ENCODE measurements at places on chromosomes 11 and 22.

DNA sequence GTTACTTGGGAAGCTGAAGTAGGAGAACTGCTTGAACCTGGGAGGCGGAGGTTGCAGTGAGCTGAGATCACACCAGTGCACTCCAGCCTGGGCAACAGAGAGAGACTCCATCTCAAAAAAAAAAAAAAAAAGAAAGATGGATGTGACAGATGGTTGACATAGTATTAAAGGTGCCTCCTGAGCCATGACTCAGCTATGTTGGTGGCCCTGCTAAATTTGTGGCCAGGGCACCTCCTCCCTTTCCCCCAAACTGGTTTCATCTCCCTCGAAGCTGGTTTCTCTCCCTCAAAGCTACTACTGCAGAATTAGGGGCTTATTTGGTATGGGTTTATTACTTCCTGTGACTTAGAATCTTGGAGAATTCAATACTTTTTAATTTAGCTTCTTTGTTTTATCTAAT, 31.5 kb downstream of the SDHD start:
- no peak for DNase-seq

DNA sequence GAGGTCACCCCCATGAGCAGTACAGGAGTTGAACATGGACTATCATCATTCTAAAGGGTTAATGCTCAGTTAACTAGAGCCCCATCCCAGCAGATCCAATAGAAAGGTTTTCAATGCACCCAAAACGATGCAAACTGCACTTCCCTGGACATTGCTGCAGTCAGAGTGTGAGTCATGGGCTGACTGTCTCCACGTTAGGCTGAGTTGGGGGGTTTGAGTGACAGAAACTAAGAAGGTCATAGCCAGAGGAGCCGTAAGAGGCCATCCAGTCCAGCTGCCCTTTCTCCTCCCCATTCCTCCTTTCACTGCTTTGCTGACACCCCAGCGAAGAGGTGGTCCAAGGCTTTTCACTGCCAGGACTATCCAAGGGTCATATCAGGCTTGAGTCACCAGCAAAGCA, 10.5 kb upstream of the OR2AT4 start:
- no peak for DNase-seq

DNA sequence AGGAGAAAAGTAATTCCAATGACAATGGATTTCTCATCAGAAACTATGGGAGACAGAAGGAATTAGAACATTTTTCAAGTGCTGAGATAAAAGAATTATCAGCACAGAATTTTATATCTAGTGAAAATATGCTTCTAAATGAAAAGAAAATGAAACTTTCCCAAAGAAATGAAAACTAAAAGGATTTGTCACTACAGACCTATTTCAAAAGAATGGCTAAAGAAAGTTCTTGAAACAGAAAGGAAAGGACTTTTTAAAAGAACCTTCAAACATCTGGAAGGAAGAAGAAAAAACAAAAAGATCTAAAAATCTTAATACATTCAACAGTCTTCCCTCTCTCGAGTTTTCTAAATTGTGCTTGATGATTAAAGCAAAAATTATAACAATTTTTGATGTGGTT, 255.4 kb downstream of the FAM76B start:
- no peak for DNase-seq

DNA sequence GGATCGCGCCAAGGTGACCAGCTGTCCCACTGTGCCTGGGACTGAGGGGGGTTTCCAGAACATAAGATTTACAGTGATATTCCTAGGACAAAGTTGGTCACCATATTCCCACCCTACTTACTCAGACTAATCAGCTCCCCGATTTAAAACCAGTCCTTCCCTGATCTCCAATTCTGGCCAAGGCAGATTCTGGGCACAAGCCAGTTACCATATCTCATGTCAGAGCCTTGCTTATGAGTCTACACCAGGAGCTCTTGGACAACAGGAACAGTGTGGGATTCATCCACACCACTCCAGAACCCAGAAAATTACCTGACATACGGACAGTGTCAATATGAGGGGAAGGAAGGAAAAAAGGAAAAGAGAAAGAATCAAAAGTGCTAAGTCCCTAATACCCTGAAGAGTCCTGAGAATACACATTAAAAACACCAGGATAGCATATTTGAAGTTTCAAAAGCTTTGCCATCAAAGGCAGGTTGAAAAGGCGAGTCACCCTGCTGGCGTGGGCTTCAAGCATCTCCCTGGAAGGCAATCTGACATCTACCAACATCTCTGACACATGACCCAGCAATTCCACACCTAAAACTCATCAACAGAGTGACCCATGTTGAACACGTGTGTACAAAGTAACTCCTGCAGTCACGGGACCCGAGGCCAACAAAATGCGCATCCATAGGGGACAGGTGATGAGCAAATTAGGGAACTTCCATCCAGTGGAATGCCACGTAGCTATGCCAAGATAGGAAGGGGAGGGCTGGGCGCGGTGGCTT, 8.0 kb upstream of the IL2RB start:
- no peak for DNase-seq

GRCh38 chr11:19658344-19658743, 54.3 kb upstream of the NAV2 start:
- DNase-seq = no peak

DNA sequence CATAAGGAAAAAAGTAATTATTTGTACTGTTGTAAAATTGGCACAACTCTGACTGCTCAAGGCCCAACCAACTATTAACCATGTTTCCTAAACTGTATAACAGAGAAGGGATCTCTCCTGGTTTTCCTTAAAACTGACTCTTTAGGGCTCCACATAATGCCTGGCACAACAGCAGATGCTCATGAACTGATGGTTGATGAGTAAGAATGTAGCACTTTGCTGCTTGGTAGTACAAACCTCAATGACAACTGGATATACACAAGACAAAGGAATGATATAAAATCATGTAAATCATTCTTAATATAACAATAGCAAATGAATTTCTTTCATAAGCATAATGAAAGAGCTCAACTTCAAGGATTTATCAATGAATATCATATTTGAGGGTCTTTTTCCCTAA, 11.7 kb downstream of the MSANTD2 start:
- no peak for DNase-seq

DNA sequence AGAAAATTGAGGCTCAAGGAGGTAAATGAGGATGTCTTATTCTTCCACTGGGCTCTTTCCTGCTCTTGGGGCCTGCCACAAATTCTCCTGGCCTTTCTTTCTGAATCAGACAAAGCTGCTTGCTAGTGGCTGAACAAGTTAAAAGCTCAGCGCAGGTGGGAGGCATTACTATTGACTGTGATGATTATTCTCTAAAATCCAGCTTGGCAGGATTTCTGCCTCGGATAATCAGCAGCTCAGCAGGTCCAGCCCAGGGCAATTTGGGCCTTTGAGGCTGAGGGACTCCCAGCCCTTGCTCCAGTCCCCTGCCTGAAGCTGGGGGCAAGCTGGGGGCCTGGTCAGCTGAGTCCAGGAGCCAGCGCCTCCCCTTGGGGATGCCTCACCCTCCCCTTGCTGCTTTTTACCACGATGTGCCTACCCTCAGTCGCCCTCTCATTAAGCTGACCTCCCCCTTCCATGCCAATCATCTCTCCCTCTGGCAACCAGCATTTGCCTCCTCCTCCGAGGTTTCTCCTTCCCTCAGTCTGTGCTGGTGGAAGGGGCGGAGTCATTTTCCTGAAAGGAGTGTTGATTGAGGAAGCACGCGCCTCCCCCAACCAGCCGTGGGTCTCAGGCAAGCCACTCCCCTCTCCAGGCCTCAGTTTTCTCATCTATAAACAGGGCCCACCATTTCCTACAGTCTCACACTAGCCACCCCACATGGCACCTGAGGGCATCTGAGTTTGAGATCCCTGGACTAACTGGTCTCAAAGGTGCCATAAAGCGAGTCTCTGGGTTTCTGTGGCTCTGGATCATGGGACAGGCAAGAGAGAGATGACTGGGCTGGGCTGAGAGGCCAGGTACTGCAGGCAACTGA, 60.6 kb upstream of the PRDM11 start:
- DNase-seq = no peak

GRCh38 chr11:44199298-44199697, 103.8 kb downstream of the EXT2 start:
- DNase-seq = no peak

DNA sequence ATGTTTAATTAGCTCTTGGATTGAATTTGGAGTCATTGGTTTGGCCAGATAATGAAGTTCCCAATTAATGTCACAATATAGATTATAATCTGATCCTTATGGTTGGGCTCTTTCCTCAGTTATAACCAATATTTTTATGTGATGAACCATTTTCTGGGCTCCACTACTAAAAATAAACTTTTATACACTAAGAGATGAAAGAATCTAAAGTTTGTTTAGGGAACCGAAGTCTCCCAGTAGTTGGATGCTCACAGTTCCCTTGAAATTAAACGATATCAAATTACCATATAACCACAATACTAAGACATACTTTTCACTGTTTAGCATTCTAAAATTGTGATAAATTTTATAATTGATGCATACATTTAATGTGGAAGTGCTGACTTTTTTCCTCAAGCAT, 47.0 kb upstream of the ARHGAP42 start:
- DNase-seq = no peak

- no peak for DNase-seq
These were observed 382 bp downstream of the RASSF10 start for GRCh38 chr11:13009476-13009920.

GRCh38 chr11:44608991-44609782, 43.7 kb downstream of the CD82 start:
- DNase-seq = no peak

DNA sequence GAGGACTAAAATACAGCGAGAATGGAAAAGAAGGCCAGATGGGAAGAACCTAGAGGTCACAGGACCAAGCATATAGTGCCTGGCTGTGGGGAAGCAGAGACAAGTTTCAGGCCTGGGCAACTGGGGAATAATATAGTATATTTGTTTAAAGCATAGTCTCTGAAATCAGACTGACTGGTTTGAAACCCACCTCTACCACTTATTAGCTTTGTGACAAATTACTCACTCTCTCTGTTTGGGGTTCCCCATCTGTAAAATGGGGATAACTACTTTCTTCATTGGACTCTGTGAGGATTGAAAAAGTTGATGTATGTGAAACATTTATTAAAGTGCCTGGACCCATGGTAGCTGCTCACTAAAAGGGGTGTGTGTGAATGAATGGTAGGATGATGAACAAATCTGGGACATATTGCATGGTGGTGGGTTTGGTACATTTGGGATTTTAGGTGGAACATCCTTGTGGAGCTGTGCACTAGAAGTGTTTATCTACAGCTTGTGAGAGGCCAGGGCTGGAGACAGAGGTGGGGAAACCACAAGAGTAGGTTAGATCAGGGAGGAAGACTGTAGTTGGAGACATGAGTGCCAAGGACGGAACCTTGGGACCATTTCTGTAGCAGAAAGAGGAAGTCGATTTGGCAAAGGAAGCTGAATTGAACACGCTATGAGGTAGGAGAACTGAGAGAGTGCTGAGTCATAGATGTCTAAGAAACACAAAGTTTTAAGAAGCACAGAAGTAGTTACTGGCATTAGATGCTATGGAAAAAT, 52.6 kb downstream of the SWAP70 start:
- DNase-seq = no peak

DNA sequence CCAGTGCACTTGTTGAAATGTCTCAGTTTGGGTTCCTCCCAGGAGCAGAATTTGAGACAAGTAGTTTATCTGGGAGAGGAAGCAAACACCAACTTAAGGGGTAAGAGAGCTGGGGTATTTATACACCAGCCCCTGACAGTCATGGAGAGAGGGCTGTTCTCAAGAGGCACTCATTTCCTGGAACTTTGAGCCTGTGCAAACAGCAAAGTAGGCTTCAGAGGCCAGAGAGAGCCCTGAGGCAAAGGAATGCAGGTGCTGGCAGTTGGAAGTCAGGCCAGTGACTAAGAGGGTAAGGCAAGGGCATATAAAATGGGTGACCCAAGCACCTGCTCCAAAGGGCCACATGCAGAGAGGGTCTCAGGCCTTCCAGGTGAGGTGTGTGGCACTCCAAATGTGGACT, 16.1 kb downstream of the MS4A18 start:
- no peak for DNase-seq

DNA sequence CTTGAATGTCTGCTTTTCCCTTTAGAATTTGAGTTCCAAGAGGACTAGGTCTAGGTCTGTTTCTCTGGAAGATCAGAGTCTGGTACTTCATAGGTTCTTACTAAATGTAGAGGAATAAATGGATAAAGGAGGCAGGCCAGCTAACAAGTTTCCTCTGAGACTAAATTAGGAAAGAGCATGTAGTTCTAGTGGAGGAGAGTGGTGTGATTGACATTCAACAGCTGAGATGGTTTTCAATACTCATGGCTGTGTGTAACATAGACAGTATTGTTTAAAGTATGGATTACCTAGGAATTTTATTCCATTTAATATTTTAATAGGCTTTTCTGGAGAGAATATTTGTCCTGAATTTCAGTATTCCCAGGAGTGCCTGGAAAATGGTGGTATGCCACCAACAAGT, 364.7 kb downstream of the METTL15 start:
- DNase-seq = no peak

DNA sequence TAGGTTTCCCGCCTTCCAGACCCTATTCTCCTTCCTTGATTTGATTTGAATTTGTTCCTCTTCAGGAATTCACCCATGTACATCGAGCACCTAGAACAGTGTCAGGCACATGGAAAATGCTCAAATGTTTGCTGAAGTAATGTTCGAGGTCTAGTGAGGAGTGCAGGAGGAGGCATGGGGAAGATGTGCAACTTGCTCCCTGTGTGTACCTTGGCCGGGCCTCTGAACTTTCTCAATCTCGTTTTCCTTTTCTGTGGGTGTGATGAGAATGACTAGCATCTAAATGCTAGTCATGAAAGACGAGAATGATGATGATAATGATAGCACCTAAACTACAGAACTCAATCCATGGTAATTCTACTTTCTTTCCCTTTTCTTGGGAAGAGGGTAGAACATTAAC, 279.1 kb upstream of the PLET1 start:
- DNase-seq = no peak

DNA sequence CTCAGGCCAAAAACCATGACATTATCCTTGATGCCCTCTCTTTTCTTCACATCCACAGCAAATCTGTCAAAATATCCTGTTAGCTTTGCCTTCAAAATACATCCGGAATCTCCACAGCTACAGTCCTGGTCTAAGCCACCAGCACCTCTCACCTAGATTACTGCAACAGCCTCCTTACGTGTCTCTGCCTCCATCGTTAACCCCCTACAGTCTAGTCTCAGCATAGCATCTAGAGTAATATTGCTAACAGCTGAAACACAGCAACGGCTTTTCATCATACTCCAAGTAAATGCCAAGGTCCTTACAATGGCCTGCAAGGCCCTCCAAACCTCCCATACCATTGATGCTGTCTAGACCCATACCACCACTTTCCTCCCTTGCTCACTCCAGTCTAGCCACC, 4.4 kb downstream of the TSG101 start:
- DNase-seq = no peak

DNA sequence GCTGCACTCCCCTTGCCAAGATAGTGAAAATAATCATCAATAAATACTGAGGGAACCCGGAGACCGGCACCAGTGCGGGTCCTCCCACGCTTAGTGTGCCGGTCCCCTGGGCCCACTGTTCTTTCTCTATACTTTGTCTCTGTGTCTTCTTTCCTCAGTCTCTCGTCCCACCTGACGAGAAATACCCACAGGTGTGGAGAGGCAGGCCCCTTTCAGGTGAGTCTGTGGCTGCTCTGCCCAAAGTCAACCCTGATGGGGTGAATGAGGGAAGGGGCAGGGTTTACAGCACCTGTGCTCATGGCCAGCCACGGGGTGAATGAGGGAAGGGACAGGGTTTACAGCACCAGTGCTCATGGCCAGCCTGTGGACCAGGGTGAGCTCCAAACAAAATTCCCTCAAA, 4.7 kb downstream of the BET1L start:
- DNase-seq = no peak
